ENCODE measurements at places on chromosomes 2 and 18. TPM values are rescaled to one million over a fixed set of nuclear protein-coding genes. Genes with fewer than 3 reads are reported as not detected.

DNA sequence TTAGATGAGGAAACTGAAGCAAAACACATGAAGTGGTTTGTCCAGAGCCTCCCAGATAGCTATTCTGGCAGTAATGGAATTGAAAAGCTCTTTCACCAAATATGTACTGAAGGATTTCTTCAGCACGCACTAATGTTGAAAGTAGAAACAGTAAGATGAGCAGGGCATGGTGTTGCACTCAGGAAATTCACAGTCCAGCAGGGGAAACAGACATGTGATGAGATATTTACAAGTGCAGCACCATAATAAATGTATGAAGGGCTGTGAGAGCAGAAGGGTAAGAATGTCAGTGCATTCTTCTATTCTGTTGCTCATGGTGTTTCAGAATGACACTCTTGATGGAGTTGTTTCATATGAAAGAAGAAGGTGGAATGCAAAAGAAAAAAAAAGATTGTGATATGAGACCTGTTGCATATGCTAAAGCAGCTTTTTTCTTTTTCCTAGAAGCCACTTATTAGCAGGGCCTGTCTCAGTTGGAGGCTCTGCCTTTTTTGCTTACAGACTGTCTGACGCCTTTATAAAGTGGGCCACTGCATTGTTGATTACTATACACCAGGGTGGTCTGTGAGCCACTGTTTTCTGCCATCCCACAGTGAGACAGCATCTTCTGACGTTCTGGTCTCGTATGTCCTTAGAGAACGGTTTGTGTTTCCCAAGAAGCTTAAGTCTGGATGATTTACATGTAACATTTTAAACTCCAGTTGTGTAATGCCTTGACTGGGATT is 516.9 kb downstream of the ARHGAP15 start:
- H3K4me3 ChIP-seq = no peak overlapping the region
- DNase-seq = no peak
- no peaks in the 10 kb centered on the region for H3K36me3 ChIP-seq
- no peaks in the 10 kb centered on the region for H3K27me3 ChIP-seq

GRCh38 chr2:224997802-224998201 is 44.5 kb downstream of the DOCK10 start:
- H3K4me3 ChIP-seq = no peak overlapping the region
- H3K27me3 ChIP-seq = no peaks in the 10 kb centered on the region
- H3K27ac ChIP-seq = no peak overlapping the region
- H3K36me3 ChIP-seq = no peaks in the 10 kb centered on the region

LYG2 gene
- total RNA-seq = not detected

NCOA1 gene
- 17.9 TPM for total RNA-seq

RGPD8 gene
- total RNA-seq = 8.2 TPM

CAPN14 gene
- 0.08 TPM for total RNA-seq
